Mesothelial cell of epicardium (in vitro differentiated cells): ENCODE measurements at places on chromosomes 5 and 9. TPM values are rescaled to one million over a fixed set of nuclear protein-coding genes. Genes with fewer than 3 reads are reported as not detected.

DNA sequence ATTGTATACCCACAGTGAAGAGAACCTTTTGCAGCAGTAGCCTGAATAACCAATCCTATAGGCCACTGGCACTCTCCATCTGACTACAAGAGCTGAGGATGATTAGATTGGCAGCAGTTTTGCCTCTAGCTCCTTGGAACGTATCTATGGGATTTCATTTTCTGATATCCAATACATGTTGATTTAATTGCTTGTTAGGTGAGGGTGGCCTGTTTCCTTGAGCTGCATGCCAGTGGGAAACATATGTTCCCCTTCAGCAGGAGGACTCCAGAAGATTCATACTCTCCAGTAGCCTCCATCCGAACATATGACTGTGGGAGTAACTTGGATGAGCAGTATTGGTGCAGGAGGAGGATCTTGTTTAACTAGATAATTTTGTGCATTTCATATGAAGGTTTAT, 51.5 kb downstream of the GCNT1 start:
- no peaks in the 10 kb centered on the region for H3K4me1 ChIP-seq
- H3K27me3 ChIP-seq = no peaks in the 10 kb centered on the region
- no peak overlapping the region for H3K27ac ChIP-seq
- no peak overlapping the region for H3K4me3 ChIP-seq
- no peaks in the 10 kb centered on the region for H3K36me3 ChIP-seq
- DNase-seq = no peak

DNA sequence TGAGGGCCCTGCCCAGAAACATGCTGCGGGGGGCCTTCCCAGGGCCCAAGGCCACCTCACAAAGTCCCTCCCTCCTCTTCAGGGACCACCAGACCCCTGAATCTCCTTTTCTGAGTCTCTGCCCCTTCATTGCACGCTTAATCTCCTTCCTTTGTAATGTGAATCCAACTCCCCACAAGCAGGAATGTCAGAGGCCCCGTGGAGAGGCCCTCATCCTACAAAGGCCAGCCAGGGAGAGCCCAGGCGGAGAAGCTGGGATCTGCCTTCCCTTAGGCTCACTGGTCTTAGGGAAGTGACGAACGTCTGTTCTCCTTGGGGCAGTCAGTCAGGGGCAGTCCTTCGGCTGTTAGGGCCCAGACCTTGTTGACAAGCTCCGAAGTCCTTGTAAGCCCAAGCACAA, 2.3 kb downstream of the SMIM33 start:
- H3K27me3 ChIP-seq = no peaks in the 10 kb centered on the region
- H3K27ac ChIP-seq = peak overlapping the region; percentile 88
- no peaks in the 10 kb centered on the region for H3K36me3 ChIP-seq
- DNase-seq = no peak

GRCh38 chr5:170252109-170252508, 19.3 kb downstream of the C5orf58 start:
- H3K4me3 ChIP-seq = no peak overlapping the region
- H3K27me3 ChIP-seq = peaks cover 5% of the 10 kb centered on the region
- no peak for DNase-seq

DNA sequence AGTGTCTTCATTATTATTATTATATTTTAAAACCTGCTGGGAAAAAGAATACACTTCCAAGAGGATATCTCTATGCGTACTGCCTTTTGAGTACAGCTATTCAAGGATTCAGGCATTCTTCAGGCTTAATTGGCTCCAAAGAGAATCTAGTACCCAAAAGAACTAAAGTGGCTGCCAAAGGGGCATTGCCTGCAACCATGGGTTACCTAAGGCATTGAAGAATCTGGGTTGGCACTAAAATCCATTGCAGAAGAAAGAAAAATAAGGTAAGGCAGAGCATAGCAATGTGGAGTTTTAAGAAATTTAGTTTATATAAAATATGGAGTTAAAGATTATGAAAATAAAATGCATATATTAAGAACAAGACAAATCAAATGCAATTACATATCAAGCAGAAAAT, 223.5 kb downstream of the TMEM161B start:
- no peaks in the 10 kb centered on the region for H3K4me1 ChIP-seq
- H3K27ac ChIP-seq = no peak overlapping the region
- no peak overlapping the region for H3K4me3 ChIP-seq
- no peak for DNase-seq
- H3K36me3 ChIP-seq = no peaks in the 10 kb centered on the region

DNA sequence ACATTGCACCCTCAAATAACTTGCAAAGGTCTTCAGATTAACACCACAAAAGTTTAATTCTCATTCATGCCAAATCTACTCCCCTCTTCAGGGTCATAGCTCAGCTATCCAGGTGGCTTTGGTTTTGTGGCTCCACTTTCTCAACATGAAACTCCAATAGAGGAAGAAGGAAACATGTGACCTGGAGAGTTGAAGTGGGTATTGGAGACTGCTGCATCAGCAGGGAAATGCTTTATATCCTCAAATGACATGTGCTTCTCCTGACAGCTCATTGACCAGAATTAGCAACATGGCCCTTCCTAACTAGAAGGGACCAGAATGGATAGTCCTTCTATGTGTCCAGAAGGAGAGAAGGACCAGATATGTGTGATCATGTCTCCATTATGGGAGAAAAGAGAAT, 73.6 kb downstream of the TLR4 start:
- H3K4me3 ChIP-seq = no peak overlapping the region
- H3K27me3 ChIP-seq = peaks cover 30% of the 10 kb centered on the region
- no peak overlapping the region for H3K27ac ChIP-seq
- H3K36me3 ChIP-seq = no peaks in the 10 kb centered on the region
- no peaks in the 10 kb centered on the region for H3K4me1 ChIP-seq

DNA sequence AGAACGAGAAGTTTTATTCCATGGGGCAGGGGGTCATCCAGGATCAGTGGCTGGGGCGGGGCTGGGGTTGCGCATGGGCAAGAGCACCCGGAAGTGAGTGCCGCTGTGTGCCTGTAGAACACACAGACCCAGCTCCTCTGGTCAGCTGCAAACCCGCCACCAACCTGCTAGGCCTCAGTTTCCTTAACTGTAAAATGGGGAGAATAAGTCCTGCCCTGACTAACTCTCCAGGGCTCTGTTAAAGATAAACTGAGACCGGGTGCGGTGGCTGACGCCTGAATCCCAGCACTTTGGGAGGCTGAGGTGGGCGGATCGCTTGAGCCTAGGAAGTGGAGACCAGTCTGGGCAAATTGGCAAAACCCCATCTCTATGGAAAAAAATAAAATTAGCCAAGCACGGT, 152.2 kb downstream of the GABBR2 start:
- H3K4me3 ChIP-seq = no peak overlapping the region
- H3K4me1 ChIP-seq = peaks cover 10% of the 10 kb centered on the region
- peaks cover 6% of the 10 kb centered on the region for H3K27me3 ChIP-seq
- no peak for DNase-seq
- H3K27ac ChIP-seq = no peak overlapping the region

DNA sequence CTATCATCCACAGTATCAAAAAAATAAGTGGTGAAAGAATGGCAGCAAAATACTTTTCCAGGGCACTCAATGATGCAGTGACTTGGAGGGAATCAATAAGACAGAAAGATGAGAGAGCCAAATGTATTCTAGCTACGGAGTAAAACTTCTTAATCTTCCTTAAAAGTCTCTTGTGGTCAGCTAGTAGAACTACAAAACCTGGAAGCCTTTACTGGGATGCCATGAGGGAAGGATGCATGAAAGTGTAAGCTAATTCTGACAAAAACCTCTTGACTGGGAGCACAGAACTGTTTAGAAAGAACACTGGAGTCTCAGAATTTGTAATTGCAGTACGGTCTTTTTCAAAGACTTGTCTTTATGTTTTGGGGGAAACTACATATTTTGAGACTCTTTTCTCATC, 432.8 kb upstream of the PTPRD start:
- H3K4me3 ChIP-seq = no peak overlapping the region
- no peaks in the 10 kb centered on the region for H3K4me1 ChIP-seq

- H3K36me3 ChIP-seq = no peaks in the 10 kb centered on the region
- H3K27ac ChIP-seq = peak overlapping the region; percentile 87
- peaks cover 4% of the 10 kb centered on the region for H3K27me3 ChIP-seq
- H3K4me3 ChIP-seq = no peak overlapping the region
These were observed 6.4 kb downstream of the PRLR start for GRCh38 chr5:35223787-35224395.

DNA sequence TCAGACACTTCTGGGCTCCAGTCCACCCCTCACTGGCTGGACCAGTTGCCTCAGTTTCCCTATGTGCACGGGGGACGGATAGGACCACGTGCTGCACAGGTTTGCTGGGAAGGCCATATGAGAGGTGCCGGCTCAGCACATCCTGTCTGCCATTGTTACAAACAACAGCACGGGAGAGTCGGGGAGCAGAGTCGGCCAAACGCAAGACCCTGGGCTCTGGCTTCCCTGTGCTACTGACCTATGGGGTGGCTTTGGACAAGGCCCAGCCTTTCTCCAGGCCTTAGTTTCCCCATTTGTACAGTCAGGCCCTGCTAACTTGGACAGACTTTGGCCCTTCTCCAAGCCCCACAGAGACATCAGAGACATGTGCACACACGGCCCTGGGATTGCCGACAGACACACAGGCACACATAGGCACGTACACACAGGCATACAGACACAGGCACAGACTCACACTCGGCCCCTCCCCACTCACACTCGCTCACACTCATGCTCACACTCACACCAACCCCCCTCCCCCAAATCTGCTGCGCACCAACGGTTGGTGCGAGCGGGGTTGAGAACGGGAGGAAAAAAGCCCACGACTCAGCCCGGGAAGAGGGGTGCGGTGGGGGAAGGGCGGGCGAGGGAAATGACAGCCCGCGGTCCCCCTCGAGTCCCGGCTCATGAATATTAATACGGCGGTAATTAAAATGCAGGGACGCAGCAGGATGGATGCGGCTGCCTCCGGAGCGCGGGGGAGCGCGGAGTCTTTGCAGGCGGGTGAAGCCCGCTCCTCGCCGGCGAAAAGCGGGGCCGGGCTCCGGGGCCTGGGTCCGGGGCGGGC, 133.0 kb downstream of the C9orf50 start:
- DNase-seq = no peak
- H3K4me1 ChIP-seq = peaks cover 83% of the 10 kb centered on the region
- H3K36me3 ChIP-seq = no peaks in the 10 kb centered on the region
- peak overlapping the region; percentile 54 for H3K4me3 ChIP-seq
- peak overlapping the region; percentile 99 for H3K27ac ChIP-seq

DNA sequence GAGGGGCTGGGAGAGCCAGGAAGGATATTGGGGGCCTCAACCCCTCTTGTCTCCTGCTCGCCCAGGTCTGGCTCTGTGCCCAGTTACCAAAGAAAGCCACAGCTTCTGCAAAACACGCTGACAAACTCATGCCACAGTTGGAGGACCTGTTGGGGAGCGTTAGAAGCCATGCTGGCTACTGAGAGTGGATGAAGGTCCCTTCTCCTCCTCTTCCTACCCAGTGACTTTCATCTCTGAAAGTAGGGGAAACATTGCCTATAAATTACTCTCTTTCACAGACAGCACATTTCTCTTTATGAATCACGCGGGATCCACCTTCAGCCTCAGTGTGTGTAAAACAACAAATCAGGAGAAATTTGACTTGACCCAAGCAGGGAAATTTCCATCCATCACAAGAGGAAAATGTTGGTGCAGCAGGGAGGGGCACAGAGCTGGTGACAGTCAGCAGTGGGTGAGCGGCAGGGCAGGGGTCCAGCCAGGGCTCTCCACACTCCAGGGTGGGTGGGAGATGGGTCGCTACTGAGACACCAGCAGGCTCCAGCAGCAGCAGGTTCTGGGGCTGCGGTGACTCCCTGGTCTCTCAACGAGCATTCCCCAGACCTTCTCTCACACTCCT, 181.9 kb downstream of the FGF18 start:
- H3K4me3 ChIP-seq = no peak overlapping the region
- no peaks in the 10 kb centered on the region for H3K36me3 ChIP-seq
- H3K4me1 ChIP-seq = peaks cover 12% of the 10 kb centered on the region
- no peak for DNase-seq

GRCh38 chr9:69582018-69582417, 90.2 kb downstream of the APBA1 start:
- DNase-seq = no peak
- peaks cover 58% of the 10 kb centered on the region for H3K27me3 ChIP-seq
- peaks cover 8% of the 10 kb centered on the region for H3K4me1 ChIP-seq
- H3K27ac ChIP-seq = no peak overlapping the region

- no peak overlapping the region for H3K4me3 ChIP-seq
- peaks cover 19% of the 10 kb centered on the region for H3K4me1 ChIP-seq
- no peak for DNase-seq
- H3K27ac ChIP-seq = peak overlapping the region; percentile 64
- H3K27me3 ChIP-seq = peaks cover 28% of the 10 kb centered on the region
- no peaks in the 10 kb centered on the region for H3K36me3 ChIP-seq
These were observed 146.0 kb upstream of the FBXL7 start for GRCh38 chr5:15354021-15354420.

DNA sequence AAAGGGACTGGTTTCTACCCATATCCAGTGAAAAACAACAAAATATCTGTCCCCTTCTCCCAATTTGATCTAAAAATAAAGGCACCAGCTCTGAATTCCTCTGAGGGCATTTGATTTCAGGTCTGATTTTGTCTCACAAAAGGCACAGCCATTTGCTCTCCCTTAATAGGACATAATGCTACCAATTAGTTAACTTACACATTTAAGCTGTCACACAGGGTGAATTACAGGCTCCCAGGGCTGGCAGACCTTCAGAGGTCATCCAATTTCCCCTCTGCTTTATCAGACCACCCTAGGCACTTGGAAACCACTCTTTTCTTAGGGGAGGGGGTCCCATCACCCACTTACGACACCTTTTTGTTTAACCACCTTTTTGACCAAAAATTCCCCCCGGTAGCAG, 319.9 kb downstream of the SPOCK1 start:
- H3K4me3 ChIP-seq = no peak overlapping the region
- H3K36me3 ChIP-seq = no peaks in the 10 kb centered on the region
- peaks cover 52% of the 10 kb centered on the region for H3K27me3 ChIP-seq
- no peak for DNase-seq
- peaks cover 11% of the 10 kb centered on the region for H3K4me1 ChIP-seq

DNA sequence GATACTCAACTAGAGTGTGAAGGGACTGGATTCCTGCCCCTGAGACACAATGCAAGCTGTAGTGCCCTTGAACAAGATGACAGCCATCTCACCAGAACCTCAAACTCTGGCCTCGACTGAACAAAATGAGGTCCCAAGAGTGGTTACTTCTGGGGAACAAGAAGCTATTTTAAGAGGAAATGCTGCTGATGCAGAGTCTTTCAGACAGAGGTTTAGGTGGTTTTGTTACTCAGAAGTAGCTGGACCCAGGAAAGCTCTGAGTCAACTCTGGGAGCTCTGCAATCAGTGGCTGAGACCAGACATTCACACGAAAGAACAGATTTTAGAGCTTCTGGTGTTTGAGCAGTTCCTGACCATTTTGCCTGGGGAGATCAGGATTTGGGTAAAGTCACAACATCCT, 2.4 kb downstream of the ZNF483 start:
- DNase-seq = no peak
- no peak overlapping the region for H3K27ac ChIP-seq
- no peak overlapping the region for H3K4me3 ChIP-seq
- peaks cover 6% of the 10 kb centered on the region for H3K27me3 ChIP-seq
- H3K36me3 ChIP-seq = peaks cover 5% of the 10 kb centered on the region

The FRMD3 gene
- total RNA-seq = 0.40 to 0.49 TPM (median 0.43 TPM) in 3 replicates

The PCSK1 gene
- not detected in 3 replicates for total RNA-seq

The FRRS1L gene
- 12.4 to 14.6 TPM (median 14.4 TPM) in 3 replicates for total RNA-seq

The SLC27A6 gene
- total RNA-seq = 26.3 to 30.0 TPM (median 28.4 TPM) in 3 replicates

The QRFP gene
- total RNA-seq = not detected in 3 replicates
